ENCODE measurements at places on chromosomes 1 and 21.

DNA sequence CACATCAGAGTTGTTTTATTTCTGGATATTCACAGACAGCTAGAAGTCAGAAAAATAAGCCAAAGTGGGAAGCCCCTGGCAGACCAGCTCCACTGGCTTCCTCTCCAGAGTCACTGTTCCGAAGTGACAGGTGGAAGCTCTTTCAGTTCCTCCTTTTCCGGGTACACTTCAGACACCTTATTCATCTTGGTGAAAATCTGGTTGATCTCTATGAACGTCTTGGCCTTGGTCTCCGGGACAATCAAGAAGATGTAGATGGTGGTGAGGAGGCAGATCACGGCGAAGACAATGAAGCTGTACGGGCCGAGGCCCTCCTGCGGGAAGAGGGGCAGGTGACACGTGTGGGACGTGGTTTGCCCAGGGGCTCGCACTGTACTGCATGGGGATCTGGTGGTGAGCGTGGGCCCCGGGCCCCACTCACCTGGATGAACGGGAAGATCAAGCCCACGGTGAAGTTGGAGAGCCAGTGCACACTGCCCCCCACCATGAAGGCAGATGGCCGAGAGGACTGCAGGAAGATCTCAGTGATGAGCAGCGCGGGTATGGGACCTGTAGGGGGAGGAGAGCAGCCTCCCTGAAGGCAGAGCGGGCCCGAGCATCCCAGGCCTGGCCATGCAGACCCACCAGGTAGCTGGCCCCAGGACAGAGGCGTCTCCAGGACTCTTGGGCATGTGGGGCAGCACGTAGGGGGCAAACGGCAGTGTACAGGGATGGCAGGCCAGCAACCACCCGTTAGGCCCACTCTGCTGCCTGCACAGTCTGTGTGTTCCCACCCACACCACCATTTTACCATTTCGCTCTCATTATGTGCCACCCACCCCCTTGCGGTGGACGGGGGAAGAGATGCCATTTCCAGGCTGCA lies 11.5 kb upstream of the SLC2A7 start:
- DNase-seq: peak; percentile 40

DNA sequence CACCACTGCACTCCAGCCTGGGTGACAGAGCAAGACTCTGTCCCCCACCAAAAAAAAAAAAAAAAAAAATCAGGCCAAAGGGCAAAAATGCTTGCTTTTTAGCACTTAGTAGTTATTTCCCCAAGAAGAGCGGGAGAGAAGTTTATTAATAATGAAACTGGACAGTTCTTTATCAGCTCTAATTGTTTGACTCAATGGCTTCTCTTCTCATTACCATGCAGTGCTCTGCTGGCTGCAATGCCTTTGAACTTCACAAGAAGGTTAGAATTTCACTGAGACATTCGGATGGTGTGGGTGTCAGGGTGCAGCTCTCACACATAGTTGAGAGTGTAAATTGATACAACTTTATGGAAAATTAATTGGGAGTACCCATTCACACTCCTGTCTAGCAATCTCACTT lies 63.7 kb downstream of the EDARADD start:
- peak; percentile 20 for DNase-seq

DNA sequence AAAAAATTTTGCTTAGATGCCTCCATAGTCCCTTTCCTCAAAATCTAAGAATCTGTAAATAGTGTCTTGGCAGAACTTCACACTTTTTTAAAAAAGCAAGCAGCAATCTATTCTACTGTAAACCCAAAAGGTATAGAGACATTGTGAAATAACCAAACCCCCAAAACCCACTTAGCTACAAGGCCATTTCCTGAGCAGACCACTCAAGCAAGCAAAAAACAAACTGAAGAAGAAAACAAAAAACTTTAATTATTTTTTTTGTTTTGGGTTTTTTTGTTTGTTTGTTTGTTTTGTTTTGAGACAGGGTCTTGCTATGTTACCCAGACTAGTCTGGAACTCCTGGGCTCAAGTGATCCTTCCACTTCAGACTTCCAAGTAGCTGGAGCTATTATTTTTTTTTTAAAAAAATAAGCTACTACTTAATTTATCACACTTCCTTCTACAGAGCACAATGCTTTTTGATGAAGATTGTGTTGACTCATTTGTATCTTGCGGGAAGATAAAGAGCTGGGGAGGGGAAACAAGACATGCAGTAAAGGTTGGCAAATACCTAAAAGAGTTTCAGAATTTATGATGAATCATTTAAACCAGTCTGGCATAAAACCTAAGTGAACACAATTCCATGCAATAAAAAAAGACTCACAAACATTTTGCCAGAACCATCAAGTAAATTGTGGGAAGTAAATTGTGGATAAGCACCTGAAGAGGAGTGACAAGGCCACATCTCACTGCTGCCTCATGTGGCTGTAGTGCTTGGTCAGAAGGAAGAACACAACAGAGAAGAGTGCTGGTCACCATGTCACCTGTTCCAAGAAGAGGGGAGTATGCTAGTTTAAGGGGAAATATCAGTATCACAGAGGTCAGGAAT lies 2.7 kb upstream of the PTPN22 start:
- no peak for DNase-seq

DNA sequence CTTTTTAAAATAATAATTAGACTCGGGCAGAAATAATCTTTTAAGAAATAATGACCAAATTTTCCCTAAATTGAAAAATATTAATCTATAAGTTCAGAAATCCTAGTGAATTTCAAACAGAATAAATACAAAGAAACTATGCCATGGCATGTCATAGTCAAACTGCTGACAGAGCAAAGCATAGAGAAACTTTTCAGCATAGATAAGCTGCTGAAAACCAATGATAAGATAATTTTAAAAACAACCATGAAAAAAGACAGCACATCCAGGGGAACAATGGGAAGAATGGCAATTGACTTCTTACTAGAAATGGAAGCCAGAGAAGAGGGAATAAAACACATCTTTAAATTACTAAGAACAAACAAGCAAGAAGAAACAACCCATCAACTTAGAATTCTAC lies 19.8 kb downstream of the CD1D start:
- no peak for DNase-seq

DNA sequence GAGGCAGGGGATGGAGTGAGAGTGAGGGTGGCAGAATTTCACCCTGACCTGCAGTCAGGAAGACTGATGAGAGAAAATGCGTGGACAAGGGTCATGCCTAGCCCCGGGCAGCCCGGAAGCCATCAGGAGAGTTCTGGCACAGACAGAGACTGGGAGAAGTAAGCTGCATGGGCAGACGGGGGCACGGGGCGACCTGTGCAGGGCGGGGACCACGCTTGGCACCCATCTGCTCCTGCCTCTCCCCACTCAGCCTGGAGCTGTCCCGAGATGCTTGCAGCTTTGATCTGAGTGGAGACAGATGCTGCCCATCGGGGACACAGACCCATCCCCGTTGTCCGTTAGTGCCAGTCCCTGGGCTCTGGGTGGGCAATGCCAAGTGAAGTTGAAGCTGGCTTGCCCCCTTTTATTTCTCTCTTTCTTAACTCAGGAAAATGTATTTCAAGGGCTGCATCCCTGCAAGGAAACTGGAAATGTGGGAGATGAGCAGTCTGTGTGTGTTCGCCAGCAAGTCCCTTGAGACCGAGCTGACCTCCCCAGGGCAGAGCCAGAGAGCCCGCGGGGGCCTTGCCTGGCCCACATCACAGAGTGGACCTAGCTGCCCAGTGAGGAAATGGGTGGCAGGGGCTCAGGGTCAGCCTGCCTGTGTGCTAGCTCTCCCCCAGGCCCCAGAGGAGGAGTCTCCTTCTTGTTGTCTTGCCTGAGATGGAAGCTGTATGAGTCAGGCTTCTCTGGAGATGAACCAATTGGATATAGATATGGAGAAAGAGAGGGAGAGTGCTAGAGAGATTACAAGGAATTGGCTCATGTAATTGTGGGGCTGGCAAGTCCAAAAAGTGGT lies 121.3 kb upstream of the C1orf174 start:
- DNase-seq: no peak

- no peak for DNase-seq
Observed at GRCh38 chr1:98749152-98749756, 87.7 kb downstream of the SNX7 start.

DNA sequence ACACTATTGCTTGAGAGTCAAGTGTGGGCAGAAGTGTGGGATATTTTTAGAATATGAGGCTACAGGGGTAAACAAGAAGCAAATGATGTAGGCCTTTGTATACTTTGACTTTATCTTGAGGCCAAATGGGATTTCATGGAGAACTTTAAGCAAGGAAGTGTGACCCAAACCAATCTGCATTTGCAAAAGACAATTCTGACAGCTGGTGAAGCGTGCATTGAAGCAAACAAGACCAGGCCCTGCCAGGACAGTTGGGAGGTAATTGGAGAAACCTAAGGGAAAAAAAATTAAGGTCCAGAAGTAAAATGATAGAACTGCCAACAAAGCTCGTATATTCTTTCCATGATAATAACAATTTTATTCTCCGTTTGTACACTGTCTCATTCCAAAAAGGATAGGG lies 168.3 kb downstream of the TM2D1 start:
- no peak for DNase-seq

DNA sequence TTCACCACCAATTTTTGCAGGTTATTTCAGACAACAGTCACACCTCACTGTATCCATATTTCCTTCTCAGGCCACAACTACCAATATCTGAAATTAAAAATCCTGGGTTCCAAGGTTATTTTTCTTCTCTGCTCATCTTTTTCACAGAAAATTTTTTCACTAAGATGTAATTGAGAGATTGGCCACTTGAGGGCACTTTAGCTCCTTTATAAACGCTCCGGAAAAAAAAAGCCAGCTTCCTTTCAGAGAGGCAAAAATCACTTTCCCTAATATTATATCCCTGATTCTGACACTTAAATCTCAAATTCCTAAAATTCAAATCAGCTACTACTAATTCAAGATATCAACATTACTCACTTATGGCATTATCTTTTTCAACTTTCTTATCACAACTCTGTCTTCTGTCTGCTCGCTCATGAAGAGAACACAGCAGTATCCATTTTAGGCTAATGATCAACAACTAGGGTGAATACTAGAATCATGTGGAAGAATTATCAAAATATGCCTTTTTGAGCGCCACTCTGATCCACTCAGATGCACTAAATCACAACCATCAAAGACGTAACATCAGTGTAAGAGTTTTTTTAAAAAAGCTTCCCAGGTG lies 101.4 kb upstream of the RGS1 start:
- peak; percentile 4 for DNase-seq

DNA sequence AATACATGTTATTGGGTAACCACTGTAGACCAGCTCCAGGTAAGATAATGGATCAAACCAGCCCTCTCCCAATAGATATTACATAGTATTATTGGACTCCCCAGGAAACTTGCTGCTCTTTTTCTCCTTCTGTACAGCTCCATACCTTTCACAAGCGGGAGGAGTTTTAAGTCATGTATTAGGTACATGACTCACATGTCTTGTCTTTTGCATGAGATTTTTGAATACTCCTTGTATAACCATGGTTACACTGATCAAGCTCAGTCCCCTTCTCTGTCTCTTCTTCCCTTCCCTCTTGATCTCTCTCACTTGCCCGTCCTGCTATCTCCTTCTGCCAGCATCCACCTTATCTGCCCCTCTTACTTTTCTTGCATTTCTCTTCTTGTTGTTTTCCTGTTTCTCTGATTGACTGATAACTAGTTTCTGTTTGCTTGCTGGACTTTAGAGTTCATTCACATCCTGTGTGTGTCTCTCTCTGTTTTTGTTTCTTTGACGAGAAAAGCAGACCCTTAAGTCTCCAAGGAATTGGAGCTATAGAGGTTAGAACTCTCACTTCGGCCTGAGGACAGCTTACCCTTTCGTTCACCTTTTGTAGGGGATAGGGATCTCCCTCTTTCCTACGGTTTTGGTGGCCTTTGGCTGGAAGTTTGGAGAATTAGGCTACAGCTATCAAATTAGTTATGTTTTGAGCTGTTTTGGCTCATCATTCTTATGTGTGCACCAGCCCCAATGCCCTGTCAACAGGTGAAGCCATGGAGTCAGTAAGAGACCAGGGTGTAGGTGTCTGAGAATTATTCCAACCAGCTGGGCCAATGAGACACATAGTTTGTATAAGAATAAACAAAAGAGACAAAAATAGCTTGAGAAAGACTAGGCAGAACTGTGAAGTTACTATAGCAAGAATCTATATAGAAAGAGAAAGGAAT lies 49.0 kb upstream of the ASB17 start:
- peak; percentile 9 for DNase-seq

GRCh38 chr1:25926731-25927496 lies 20.7 kb upstream of the STMN1 start:
- no peak for DNase-seq

- no peak for DNase-seq
Observed at GRCh38 chr1:156851779-156852417, 7.0 kb downstream of the INSRR start.

- DNase-seq: no peak
Observed at GRCh38 chr21:14846621-14847020, 218.2 kb downstream of the NRIP1 start.
